Muscle of leg (tissue), 16 donors: ENCODE measurements at places on chromosomes 3 and 15. TPM values are rescaled to one million over a fixed set of nuclear protein-coding genes. Genes with fewer than 3 reads are reported as not detected.

The OXTR gene
- 0.53 TPM for total RNA-seq

The DTWD1 gene
- total RNA-seq: 31.5 TPM

The ZNF620 gene
- total RNA-seq: 2.9 TPM

The CFAP100 gene
- not detected for total RNA-seq

The CSPG4 gene
- total RNA-seq: 76.7 TPM

The GOLGA8H gene
- 0.49 TPM for total RNA-seq

The PCSK6 gene
- 10.5 TPM for total RNA-seq

The GCNT3 gene
- total RNA-seq: under 0.01 TPM

The SPTBN5 gene
- total RNA-seq: 6.3 TPM

The ABHD17C gene
- total RNA-seq: 2.2 TPM

The PP2D1 gene
- total RNA-seq: not detected

The LRRIQ4 gene
- total RNA-seq: 0.09 TPM

The FURIN gene
- total RNA-seq: 16.3 TPM

The IL20RB gene
- 0.84 TPM for total RNA-seq

The NDN gene
- 200 TPM for total RNA-seq

The TM4SF1 gene
- 43.4 TPM for total RNA-seq

The ARPP21 gene
- 116 TPM for total RNA-seq

The DNAJA4 gene
- total RNA-seq: 27.8 TPM

The EHD4 gene
- total RNA-seq: 23.1 TPM

The STARD9 gene
- 18.6 TPM for total RNA-seq

The ISLR2 gene
- total RNA-seq: 1.4 TPM

The MESP2 gene
- 0.49 TPM for total RNA-seq

The NEK10 gene
- 6.6 TPM for total RNA-seq

The KLHL6 gene
- total RNA-seq: 1.5 TPM

The SLC51B gene
- 0.71 TPM for total RNA-seq

The HMG20A gene
- 30.5 TPM for total RNA-seq

The PLIN1 gene
- total RNA-seq: 0.13 TPM

The GPR62 gene
- total RNA-seq: 0.13 TPM

The CAPN3 gene
- total RNA-seq: 207 TPM

The LMLN gene
- 3.2 TPM for total RNA-seq

The SAXO2 gene
- 1.1 TPM for total RNA-seq
